ENCODE measurements at places on chromosomes 12 and 14.

DNA sequence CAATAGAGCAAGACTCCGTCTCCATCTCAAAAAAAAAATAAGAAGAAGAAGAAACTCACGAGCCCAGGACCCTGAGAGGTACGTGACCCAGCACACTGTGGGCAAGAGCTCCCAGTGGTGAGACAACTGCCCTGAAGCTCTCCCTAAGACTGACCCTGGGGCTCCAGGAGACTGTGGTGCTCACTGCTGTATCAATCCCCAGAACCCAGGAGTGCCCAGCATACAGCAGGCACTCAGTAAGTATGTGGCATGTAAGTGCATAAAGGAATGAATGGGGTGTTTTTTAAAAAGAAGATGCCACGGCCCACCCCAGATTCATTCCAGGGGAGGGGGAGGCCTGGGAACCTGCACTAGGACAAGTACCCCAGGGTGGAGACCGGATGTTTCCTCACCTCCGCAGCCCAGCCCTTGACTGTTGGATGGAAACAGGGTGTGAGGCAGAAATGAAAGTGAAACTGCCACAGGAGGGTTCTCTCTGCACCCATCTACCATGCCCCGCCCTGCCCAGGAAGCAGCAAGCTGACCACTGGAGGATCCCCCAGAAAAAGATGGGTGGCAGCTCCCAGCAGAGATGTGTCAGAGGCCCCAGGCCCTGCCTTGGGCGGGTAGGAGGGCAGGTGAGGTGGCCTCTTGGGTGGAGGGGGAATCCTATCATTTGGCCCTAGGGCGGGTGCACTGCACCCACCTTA is 12.2 kb downstream of the ITPK1 start:
- peak; percentile 70 for DNase-seq

DNA sequence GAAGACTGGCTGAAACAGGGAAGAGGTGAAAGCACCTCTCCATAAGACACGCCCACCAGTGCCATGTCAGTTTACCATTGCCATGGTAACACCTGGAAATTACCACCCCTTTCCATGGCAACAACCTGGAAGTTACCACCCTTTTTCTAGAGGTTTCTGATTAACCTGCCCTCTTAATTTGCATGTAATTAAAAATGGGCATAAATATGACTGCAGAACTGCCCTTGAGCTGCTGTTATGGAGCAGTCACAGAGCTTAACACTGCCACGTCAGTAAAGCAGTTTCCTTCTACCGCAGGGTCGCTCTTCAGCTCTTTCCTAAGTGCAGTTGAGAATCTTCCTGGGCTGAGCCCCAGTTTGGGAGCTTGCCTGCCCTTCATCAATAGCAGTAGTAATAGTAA is 55.2 kb downstream of the RASSF3 start:
- DNase-seq, result peak; percentile 78

GRCh38 chr14:24848102-24848790 is 201.7 kb downstream of the STXBP6 start:
- DNase-seq, result no peak

DNA sequence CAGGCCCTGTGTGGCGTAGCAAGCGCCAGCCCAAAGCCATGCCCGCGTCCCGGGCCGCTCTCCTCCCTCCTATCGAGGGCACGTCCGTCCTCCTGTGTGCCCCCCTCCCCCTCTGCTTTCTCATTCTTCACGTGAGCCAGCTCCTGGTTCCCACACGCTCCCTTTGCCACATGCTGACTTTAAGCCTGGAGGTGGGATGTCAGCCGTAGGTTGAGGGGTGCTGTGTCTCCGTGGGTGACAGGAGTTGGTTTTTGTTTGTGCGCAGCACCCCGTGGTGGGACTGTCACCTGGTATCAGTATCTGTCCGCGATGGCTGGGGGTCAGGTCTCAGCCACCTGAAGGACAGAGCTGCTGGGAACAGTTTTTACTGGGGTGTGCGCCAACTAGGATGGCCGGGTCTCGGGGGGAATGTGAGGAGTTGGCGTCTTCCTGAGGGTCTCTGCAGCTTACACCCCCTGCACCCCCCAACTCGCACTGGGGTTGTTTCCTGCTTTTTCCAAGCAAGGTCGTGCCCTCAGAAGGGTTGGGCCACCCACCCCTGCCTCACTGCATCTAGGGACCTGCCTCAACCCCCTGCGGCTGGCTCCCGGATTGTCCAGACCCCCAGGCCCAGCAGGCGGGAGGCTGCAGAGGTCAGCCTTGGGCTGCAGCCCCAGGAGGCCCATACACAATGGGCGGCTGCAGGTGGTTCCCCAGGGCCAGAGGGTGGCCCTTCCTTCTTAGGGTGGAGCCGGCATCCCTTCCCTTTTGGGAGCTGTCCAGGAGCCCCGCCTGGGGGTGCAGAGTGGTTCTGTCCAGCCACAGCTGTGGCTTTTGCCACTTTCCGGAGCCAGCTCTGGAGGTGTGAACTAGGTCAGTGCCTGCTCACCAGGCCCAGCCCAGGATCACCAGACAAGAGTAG is 7.3 kb downstream of the ULK1 start:
- DNase-seq, result no peak

- DNase-seq, result no peak
Measured at GRCh38 chr14:85732031-85732430, 202.1 kb downstream of the FLRT2 start.

- no peak for DNase-seq
Measured at GRCh38 chr12:31715283-31715825, 13.5 kb downstream of the AMN1 start.

DNA sequence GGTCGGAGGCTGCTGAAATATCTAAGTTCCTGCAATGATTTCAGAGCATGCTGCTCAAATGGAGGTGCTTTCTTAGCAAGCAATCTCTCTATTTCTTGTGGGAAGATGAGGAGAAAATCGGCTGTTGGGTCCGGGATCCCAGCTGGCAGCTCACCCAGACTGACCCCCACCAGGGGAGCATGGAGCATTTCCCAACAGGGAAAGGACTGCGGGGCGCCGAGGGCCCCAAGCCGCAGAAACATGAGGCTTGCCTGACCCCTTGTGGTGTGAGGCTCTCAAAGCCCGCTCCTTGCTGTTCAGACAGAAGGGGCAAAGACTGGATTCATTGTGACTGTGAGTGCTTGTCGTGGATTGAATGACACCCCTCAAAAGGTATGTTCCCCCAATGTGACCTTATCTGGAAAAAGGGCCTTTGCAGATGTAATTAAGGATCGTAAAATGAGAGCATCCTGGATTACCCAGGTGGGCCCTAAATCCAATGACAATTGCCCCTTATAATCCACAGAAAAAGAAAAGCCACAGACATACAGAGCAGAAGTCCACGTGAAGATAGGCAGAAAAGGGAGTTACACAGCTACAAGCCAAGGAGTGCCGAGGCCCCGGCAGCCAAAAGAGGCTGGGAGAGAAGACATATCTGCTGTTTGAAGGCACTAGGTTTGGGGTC is 116.3 kb upstream of the VASH1 start:
- DNase-seq, result no peak

- DNase-seq, result no peak
Measured at GRCh38 chr12:120936197-120936596, 32.0 kb upstream of the SPPL3 start.

GRCh38 chr14:84864548-84865271 is 665.2 kb upstream of the FLRT2 start:
- no peak for DNase-seq

DNA sequence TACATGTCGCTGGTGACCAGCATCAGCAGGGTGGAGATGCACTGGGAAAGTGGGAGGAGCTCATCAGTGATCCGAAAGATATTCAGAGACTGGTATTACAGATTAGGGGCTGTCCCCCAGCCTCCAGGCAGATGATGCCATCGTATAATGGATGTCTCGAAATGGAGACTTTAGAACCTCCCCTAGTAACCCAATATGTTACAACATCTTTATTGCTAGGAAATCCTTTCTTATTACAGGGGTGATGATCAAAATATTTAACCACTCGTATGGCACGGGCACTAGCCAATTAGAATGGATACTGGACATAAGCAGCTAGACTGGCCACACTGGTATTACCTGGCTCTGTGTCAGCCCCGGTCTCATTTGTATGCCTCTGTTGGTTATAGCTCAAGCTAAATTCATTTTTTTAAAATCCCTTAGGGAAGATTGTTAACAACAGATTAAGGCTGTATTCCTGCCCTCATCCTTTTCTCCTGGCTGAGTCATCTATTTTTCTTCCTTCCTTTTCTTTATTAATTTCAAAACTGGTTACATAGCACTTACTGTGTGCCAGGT is 10.8 kb upstream of the CEBPE start:
- DNase-seq, result no peak

DNA sequence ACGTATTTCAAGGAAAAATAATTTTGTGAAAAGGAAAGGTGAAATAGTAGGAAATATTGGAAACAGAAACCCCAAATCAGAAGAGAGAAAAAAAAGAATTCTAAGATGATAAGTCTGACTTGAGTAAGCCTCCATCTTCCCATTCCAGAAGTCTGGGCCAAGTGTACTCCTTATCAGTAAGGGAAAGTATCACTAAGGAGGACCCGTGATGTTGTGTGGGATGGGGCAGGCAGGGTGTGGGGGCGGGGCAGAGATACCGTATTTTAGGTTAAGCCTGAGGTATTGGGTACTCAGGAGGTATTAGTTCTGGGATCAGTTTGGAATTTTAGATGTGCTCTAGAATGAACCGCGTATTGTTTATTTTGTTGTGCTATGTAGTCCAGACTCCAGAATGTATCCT is 33.8 kb upstream of the PSMA6 start:
- no peak for DNase-seq

DNA sequence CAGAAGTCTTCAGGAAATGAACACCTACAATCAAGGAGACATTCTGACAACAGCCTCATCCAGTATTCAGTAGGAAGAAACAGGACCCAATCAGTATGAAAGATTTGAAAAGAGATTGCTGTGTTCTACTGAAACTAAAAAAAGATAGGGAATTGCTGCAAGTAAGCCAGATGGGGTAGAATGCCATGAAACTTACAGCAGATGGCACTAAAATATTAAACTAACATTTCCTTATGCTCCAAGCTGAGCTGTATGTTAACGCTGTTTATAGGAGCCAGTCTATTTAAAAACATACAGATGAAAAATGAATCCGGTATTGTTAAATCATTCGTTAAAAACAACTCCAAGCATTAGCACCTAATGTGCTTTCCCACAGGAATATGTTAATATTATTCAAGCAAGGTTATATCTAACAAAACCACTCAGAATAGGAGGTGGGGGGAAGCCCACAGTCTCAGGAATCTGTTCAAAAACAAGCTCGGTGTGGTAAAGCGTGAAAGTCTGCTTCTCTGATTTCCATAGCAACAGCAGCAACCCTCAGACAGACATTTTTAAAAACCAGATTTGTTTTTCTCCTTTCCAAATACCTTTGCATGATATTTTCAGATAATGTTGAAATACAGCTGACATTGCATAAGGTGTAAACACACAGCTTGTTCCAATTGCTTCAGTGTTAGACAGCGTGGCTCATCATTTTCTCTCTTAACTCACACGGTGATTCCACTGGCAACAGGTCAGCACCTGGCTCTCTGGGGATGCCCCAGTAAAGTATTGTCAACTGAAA is 131.4 kb upstream of the CCDC175 start:
- no peak for DNase-seq

DNA sequence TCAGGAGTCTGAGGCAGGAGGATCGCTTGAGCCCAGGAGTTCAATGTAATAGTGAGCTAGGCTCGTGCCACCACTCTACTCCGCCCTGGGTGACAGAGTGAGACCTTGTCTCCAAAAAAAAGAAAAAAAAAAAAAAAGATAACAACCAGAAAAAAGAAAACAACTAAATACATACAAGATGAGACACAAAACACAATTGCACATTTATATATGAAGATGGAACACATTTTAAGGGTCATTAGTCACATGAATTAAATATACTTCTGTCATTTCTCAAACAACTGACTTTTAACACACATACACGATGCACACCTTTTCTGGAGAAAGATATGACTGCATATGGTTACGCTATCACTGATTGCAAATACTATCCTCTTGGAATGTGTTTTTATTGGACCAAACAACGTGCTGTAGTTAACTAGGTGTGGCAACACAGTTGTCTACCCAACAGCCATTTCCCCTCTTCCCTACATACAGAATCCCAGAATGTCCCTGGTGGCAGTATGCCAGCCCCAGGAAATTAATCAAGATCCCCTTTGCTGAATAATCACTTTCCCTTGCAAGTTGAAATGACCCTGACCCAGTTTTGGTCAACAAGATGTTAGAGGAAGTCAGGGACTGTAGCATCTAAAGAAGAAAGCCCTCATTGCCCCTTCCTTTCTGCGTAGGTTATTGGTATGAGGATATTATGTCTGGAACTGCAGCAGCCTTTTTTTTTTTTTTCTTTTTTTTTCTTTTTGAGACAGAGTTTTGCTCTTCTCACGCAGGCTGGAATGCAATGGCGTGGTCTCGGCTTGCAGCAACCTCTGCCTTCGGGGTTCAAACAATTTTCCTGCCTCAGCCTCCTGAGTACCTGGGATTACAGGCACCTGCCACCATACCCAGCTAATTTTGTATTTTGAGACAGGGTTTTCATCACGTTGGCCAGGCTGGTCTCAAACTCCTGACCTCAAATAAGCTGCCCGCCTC is 5.6 kb upstream of the MYL6B start:
- no peak for DNase-seq

GRCh38 chr14:61037215-61037614 is 56.2 kb downstream of the SLC38A6 start:
- no peak for DNase-seq

- no peak for DNase-seq
Measured at GRCh38 chr12:81627336-81628189, 131.6 kb downstream of the PPFIA2 start.

GRCh38 chr12:47361389-47362021 is 281.7 kb upstream of the AMIGO2 start:
- DNase-seq, result peak; percentile 29

GRCh38 chr14:93963692-93964091 is 12.7 kb downstream of the ASB2 start:
- DNase-seq, result no peak

DNA sequence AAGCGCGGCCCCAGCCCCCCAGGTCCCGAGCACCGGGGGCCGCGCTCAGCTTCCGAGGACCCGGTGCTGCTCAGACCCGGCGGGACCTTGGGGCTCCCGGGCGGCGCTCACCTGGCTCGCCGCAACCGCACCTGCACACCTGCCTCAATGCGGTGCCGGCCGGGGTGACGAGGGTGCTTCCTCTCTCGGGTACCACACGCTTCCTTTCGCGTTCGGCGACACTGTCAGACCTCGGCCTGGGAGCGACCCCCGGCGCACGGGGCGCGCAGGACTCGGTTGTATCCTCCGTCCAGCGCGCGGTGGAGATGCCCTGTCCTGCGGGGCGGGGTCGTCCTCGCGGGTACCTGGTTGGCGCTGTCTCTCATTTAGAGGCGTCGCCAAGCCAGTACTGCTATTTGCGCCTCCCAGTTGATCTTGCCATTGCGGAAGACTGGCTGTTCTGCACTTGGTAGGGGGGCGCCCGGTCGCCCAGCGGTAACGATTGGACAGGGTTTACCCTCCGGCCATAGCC is 718 bp downstream of the PACS2 start:
- DNase-seq, result peak; percentile 71

DNA sequence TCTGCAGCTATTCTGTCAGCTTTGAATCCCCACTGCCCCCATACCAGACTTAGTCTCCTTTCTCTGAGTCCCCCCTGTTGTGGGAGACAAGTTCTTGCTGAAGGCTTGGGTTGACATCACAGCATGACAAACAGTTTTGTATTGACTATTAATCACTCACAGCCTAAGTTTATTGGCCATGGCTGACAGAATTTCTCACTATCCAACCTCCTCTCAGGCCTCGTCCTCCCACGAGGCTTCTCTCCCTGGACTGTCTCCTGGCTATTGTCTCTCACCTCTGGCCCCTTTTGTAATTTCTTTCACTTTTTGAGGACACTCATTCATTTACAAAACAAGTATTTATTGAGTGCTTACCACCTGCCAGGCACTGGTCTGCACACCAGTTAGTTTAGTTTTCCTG is 35.2 kb upstream of the DCD start:
- DNase-seq, result no peak

Data from CD4-positive, alpha-beta memory T cell (primary cell).